ENCODE measurements at places on chromosomes 13 and 19. TPM values are rescaled to one million over a fixed set of nuclear protein-coding genes. Genes with fewer than 3 reads are reported as not detected.

EBI3 gene
- 2.2 TPM for total RNA-seq

NAPSA gene
- not detected for total RNA-seq

C19orf33 gene
- total RNA-seq, result 32.8 TPM

PNMA8B gene
- 0.93 TPM for total RNA-seq

GRIK5 gene
- total RNA-seq, result 2.1 TPM

TNNI3 gene
- total RNA-seq, result not detected

FREM2 gene
- total RNA-seq, result 1.3 TPM
